Ecto neural progenitor cell (in vitro differentiated cells): ENCODE measurements at places on chromosomes 4 and X.

GRCh38 chr4:165439344-165439743 is 60.5 kb downstream of the CPE start:
- DNase-seq, result no peak

- DNase-seq, result no peak
Observed at GRCh38 chr4:7727749-7728148, 211.9 kb downstream of the AFAP1 start.

- no peak for DNase-seq
Observed at GRCh38 chrX:97705936-97706335, 822.2 kb downstream of the RPA4 start.

DNA sequence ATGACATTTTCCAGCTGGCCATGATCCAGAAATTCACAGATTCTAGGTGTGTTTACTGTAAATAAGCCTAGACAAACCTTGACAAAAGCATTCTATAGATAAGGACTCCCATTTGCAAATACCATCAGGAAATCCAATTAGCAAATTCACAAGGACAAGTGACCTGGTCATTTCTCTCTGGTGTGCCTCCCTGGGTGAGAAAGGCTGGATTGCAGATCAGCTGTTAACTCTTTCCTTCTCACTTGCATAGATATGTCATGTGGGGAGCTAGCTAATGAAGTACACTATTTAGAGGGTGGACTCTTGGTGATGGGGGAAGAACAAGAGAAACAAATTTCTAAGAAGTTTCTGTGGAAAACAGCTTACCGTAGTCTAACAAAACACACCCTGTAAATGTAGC is 58.9 kb downstream of the MOSPD2 start:
- no peak for DNase-seq
